ENCODE measurements at places on chromosomes 7 and 10.

GRCh38 chr10:113661332-113661731, 2.5 kb downstream of the NRAP start:
- DNase-seq, result no peak

DNA sequence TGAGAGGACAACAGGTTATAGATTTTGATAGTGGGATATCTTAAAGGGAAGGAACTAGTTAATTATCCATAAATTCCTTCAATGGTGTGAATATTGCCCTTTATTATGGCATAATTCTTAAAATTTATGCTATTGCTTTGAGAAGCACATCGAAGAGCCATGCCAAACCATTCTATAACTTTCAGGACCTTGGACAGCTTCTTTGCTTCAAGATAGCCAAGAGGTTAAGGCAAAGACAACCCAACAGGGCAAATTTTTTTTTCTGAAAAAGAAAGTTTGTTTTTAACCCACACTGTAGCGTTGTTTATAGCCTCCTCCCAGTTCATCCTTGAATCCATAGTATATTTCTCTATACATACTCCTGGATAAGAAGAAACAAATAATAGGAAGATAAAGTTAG, 103.2 kb downstream of the NRG3 start:
- DNase-seq, result peak; percentile 12

GRCh38 chr10:74081192-74081803, 69.3 kb downstream of the AP3M1 start:
- DNase-seq, result no peak

GRCh38 chr7:152871005-152871677, 111.6 kb downstream of the ACTR3B start:
- no peak for DNase-seq

- DNase-seq, result no peak
Measured at GRCh38 chr7:23383225-23383624, 84.1 kb downstream of the MALSU1 start.

- no peak for DNase-seq
Measured at GRCh38 chr7:128387216-128388144, 22.3 kb downstream of the IMPDH1 start.

DNA sequence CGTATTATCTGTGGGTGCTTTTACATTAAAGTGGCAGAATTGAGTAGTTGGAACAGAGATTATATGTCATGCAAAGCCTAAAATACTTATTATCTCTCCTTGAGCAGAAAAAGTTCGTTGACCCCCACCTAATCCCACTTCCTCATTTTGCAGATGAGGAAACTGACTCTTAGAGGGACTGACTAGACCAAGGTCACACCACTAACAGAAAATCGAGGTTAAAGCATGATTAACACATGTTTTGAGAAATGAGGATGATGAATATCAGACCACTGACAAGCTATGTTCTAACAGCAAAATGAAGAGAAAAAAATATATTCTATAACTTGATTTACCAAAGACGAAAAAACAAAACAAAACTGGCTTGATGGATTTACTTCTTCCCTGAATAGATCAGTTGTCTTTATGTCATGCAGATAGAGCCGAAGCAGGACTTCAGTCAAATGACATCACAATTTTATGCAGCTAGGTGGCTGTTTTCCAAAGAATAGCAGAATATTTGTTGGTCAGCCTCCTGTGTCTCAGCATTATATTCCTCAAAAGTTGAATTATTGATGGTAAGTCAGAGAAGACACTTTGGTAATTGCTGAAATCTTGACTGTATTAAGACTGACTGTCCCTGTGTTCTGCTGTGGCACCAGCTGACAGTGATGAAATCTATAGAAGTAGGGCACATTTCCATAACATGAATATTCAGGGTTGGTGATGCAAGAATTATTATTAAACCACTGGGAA, 24.2 kb upstream of the SMIM30 start:
- DNase-seq, result no peak

GRCh38 chr10:124090601-124091209, 2.7 kb downstream of the CHST15 start:
- DNase-seq, result no peak

DNA sequence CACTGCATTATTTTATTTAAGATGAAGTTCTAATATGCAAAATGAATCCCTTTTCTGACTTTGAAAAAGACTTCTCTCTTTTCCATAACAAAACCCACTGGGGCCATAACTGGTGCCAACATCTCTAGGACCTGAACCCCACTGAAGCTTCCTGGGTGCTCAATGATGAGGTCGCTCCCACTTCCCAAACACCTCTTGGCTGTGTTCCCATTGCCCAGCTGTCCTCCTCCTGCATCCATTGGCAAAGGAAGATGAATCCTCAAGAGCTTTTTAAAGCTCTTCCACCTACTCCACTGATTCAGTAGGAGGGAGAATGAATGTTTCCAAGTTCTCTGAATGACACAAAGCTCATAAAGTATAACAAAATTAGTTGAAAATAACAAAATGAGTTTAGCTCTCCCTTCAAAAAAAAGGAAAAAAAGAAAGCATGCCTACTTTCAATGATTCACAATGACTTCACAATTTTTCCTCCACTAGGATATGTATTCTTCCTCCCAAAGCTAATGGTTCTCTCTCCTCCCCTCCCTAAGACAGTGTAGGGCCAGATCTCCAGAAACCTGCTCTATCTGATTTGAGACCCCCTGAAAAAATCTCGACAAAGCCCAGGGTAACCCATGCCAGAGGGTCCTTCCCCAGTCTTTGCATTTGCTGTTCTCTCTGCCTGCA, 64.8 kb downstream of the SORBS1 start:
- no peak for DNase-seq

- no peak for DNase-seq
Measured at GRCh38 chr7:113301141-113301540, 182.8 kb upstream of the SMIM30 start.

GRCh38 chr7:485188-486081, 34.2 kb downstream of the PDGFA start:
- DNase-seq, result no peak

DNA sequence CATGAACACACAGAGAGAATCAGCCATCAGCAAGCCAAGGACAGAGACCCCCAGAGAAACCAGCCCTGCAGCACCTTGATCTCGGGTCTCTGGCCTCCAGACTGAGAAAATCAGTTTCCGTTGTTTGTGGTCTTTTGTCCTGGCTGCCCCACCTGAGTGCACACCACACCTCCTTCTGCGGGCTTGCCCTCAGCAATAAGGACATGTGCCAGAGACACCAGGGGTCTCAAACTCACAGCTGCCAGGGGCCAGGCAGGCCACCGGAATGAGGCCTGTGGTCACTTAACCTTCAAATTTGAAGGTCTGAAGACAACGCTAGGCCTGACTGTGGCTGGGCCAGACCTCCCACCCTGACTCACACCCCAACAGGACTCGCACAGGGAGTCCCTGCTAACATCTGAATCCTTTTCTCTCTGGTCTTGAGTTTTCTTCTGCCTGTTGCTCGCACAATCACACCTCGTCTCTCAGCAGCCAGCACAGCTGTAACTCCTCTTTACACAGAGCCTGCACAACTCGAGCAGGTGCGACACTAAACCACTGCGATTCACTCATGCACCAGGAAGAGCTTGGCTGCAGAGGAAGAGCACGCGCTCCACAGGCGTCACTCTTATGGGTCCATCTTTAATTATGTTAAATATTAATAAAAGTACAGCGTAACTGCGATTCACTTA, 86.2 kb downstream of the CHST15 start:
- DNase-seq, result no peak

DNA sequence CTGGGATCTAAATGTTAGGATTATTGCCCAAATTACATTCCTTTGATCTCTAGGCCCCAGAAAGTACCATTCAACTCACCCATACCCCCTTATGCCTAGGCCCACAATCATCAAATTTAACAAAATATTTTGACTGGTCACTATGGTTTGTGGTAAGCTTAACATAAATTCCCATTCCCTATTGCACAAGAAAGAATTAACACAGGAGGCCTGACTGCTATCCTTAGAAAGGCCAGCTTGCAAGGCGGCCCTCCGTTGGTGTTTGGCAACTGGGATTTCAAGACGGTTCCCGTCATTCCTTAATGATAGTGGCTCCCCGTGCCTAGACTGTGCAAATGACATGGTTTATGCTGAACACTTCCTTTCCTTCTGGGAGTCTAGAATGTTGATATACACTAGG, 29.6 kb downstream of the ARHGAP21 start:
- DNase-seq, result no peak

DNA sequence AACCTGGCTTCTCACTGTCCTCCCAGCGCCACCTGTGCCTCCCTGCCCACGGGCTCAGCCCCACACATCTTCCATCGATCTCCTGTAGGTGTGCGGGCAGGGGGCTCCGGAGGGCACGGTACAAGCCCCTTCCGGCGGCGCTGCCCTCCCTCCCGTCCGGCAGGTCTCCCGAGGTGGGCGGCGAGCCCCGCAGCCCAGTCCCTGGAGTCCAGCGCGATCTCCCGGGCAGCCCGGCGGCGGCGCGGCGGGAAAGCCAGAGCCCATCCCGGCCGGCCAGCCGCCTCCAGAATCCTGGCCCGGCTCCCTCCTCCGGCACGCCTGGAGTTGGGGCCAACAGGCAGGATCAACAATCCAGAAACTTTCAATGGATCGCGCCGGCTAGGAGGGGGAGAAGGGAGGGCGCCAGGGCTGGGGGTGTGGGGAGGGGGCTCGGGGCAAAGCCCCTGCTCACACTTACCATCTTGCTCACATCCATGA, 100.1 kb downstream of the HIP1 start:
- DNase-seq, result no peak

DNA sequence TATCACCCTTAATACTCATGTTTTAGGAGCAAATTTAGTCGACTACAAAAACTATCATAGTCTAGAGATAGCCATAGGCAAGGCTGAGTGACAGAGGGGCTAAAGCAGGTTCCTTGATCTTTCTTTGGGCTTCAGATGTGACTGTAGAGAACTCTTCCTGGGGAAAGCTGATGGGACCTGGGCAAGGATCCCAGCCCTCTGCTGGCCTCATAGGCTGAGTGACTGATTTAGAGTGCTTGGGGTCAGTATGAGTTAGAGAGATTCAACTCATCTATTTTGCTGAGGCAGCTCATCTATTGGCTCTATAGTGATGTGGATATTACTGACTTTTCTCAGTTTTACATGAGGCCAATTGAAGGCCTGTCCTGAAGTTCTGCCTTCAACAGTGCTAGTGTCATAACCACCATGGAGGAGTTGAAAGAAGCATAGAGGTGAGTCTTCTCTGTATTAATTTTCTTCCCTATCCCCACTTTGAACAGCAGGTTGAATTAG, 81.6 kb downstream of the SAMD9 start:
- DNase-seq, result no peak

- no peak for DNase-seq
Measured at GRCh38 chr7:93147363-93147762, 822 bp downstream of the SAMD9L start.

DNA sequence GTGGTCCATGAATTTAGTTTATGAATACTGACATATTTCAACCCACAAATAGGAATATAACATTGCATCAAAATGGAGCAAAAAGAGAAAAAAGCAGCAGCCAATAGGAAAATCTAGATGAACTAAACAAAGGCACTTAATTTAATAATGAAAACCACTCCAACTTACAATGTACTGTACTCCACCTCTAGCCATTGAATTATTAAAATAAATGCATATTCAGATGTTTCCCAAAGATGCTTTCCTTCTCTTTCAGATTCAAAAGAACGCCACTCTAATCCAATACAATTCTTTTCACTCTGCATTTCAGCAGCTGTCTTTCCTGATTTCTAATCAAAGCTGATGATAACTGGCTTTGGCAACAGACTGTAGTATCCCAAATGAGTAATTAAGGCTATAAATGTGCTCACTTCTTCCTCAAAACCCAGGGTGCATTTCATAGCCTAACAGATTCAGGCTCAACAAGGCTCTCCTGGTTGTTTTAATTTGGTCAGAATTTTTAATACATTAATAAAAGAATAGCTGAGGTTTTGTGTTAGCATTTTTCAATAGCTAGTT, 577.1 kb downstream of the PARD3 start:
- no peak for DNase-seq

DNA sequence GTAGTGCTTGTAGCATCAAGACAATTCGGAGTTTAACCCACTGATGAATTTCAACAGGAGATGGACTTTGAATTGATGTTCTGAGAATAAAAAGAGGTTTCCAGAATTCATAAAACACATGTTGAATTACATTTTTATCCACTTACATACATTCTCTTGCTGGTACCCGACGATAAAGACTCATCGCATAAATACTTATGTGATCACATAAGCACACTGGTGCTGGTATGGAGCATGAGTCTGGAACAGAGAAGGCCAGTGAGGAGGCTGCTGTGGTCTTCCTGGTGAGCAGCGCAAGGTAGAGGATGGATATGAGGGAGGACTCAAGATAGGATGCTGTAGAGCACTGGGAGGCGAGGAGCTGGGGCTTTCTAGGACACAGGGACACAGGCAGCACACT, 109.0 kb downstream of the RNF216 start:
- DNase-seq, result no peak

DNA sequence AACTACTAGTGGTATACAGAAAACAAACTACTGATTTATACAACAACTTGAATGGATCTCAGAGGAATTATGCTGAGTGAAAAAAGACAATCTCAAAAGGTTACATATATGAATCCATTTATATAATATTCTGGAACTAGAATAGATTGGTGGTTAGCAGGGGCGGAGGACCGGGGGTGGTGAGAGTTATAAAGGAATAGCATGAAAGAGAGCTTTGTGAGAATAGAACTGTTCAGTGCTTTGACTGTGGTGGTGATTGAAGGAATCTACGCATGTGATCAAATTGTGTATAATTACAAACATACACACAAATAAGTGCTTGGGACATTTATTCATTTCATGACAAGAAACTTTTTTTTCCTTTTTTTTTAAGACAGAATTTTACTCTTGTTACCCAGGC, 19.6 kb downstream of the RAB19 start:
- DNase-seq, result no peak

- DNase-seq, result no peak
Measured at GRCh38 chr7:5635461-5636445, 145.7 kb downstream of the RNF216 start.

GRCh38 chr10:52644373-52645186, 128.0 kb downstream of the MBL2 start:
- DNase-seq, result peak; percentile 6

DNA sequence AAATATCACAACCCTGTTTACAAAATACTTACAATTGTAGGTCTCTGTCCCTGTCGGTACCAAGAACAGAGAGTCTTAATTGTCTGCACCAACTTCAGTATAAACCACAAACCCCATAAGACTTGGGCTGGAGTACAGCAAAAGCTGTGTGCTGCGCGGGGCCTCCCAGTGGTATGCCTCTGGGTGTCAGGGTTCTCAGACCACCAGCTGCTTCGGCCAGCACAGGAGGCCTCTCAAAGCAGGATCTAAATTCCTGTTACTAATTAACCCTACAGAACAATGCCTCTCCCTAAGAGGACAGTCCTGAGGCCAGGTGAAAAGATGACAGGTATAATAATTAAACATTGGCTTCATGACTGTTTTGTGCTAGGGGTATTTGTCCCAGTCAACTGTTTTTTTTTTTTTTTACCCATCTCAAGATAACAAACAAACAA, 957 bp upstream of the SVIL start:
- no peak for DNase-seq

- peak; percentile 81 for DNase-seq
Measured at GRCh38 chr7:18520450-18521235, 25.1 kb downstream of the HDAC9 start.

- DNase-seq, result no peak
Measured at GRCh38 chr7:78779788-78780187, 673.7 kb downstream of the MAGI2 start.
